Ascending aorta (tissue), 2 donors: ENCODE measurements at places on chromosomes 2 and 18.

GRCh38 chr18:61703508-61703907 is 189.3 kb downstream of the RNF152 start:
- DNase-seq: no peak

- DNase-seq: no peak
Measured at GRCh38 chr2:113225263-113226259, 51.8 kb downstream of the PSD4 start.

- no peak for DNase-seq
Measured at GRCh38 chr2:33272001-33272400, 204.4 kb upstream of the RASGRP3 start.

DNA sequence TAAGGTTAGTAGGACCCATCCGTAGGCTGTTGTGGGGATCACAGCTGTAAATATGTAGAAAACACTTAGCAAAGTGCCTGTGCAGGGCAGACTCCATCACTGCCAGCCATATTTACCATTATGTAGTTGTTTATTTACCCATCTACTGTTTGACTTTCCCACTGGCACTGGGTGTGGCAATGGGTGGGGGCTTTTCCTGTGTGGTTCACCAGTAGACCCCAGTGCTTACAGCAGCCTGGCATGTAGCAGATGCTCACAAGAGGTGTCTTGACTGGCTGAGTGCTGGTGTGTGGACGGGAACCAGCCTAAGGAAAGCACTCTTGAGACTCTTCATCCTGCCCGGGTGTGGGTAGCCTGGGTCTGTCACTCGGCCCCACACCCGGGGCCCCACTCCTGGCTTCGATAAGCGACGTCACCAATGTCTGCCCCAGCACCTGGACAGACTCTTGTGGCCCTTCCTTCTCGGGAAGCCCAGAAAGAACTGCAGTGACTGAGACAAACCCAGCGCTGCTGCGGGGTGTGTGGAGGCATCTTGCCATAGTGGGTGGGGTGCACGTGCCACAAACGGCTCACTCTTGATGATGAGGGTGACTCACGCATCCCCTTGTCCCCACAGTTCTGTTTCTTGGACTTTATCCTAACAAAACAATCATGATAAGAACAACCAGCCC is 78.3 kb downstream of the HDAC4 start:
- no peak for DNase-seq

GRCh38 chr2:207148020-207148419 is 17.7 kb downstream of the KLF7 start:
- no peak for DNase-seq

GRCh38 chr2:126658905-126659561 is 3.1 kb downstream of the GYPC start:
- DNase-seq: peak; percentile 90

DNA sequence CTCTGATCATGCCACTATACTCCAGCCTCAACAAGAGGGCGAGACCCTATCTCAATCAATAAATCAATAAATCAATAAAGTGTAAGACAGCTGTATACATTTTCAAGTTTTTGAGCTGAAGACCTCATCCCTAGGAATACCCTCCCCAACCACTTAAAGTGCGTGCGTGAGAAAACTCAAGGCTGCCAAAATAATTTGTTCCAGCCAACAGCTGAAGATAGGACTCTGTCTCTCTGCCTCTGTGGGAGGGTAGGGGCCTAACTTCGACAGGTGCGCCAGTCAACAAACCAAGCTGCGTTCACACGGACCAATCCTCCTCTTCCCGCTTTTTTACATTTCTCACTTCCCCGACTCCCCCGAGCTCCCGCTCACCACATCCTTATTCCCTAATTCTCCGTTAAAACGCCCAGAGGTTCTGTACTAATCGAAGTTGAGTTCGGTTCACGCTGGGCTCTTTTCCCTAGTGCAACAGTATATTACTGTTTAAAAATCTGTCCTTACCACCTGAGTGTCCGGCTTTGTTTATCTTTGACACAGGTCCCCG is 618 bp downstream of the POLR2D start:
- no peak for DNase-seq

DNA sequence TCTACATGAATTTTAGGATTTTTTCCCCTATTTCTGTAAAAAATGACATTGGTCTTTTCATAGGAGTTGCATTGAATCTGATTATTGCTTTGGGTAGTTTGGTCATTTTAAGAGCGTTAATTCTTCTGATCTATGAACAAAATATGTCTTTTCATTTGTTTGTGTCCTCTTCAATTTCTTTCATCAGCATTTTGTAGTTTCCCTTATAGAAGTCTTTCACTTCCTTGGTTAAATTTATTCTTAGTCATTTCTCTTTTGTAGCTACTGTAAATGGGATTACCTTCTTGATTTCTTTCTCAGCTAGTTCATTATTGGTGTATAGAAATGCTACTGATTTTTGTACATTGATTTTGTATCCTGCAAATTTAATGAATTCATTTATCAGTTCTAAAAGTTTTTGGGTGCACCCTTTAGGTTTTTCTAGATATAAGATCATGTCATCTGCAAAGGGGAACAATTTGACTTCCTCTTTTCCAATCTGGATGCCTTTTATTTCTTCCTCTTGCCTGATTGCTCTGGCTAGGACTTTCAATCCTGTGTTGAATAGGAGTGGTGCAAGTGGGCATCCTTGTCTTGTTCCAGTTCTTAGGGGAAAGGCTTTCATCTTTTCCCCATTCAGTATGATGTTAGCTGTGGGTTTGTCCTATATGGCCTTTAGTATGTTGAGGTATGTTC is 36.6 kb upstream of the AAK1 start:
- no peak for DNase-seq

DNA sequence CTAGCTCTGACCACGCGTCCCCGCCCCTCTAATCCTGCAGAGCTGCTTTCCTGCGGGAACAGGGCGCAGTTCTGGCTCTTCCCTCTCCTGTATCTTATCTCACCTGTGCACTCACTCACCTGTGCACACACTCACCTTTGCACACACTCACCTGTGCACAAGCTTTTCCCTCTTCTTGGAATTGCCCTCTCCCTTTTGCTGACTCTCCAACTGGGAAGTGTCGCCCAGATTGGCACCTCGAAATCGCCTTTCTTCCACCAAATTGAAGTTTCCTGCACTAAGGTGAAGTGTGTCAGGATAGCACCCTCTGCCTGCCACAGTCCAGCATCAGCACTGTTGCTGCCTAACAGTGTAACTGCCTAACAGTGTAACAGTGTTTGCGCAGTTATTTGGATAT is 566 bp upstream of the CMPK2 start:
- DNase-seq: no peak

DNA sequence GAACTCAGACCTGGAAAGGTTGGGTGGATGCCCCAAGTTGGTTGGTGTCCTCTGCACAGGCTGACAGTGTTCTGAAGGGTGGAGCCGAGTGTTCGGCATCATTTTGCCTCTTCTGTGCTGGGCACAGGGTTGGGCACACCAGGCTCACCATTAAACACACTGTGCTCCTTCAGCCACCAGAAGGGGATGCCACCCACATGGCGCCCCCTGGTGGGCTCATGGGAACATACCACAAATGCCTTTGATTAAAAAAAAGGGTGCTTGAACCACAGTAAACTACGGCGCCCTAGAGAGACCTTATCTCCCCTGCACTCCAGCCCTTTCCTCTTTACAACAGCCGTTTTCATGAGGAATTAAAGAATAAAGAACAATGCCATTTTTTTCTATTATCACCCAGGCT is 89.4 kb downstream of the CELF4 start:
- DNase-seq: no peak

DNA sequence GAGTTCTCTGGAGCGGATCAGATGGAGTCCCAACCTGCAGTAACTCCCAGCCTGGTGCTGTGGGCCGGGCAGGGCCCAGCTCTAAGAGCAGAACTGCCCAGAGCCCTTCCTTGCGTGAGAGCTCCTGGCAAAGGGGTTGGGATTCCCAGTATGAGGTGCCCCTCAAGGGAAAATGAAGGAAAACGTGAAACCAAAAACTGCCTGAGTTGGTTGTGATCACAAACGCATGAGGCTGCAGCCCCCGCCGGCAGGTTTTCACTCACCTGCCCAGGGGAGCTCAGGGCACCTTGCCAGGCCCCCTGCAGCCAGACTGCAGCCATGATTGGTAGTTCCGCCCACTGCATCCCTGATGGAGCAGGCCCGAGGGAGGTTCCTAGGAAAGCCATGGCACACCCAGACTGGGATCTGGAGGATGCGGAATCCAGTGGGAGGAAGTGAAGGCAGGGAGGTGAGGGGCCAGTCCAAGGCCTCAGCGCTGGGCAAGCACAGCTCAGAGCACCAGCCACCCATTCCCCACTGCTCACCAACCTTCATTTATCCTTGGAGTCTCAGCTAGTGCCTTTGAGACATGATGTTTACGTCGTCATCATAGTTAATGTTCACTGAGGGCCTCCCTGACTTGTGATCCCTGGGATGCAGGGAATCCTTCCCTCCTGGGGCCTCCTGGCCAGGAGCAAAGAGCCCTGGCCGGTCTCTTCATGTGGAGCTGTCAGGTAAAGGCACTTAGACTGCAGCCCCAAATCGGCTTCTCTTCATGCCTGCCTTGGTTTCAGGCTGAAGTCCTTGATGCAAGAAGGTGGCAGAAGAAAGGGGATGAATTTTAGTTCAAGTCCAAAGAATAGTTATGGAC is 103.2 kb downstream of the INHBB start:
- DNase-seq: no peak

DNA sequence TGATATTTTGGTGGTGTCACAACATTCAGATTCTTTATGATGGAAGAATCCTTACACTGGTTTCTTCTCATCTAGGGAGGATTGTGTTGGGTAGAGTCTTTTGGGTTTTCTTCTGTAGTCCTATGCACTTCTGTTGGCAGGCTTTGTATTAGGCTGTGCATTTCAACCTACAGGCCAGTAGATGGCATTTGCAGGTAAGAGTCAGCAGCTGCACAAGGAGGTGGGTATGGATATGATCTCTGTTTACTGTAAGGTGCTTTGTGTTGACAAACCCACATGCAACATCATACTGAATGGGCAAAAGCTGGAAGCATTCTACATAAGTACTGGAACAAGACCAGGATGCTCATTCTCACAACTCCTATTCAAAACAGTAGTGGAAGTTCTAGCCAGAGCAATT is 656.8 kb downstream of the METTL4 start:
- DNase-seq: no peak

GRCh38 chr2:196592911-196593881 is 46.3 kb upstream of the CCDC150 start:
- DNase-seq: no peak

- DNase-seq: no peak
Measured at GRCh38 chr18:59063300-59063906, 76.3 kb upstream of the SEC11C start.

- no peak for DNase-seq
Measured at GRCh38 chr2:85554980-85555612, 6.2 kb downstream of the GGCX start.

DNA sequence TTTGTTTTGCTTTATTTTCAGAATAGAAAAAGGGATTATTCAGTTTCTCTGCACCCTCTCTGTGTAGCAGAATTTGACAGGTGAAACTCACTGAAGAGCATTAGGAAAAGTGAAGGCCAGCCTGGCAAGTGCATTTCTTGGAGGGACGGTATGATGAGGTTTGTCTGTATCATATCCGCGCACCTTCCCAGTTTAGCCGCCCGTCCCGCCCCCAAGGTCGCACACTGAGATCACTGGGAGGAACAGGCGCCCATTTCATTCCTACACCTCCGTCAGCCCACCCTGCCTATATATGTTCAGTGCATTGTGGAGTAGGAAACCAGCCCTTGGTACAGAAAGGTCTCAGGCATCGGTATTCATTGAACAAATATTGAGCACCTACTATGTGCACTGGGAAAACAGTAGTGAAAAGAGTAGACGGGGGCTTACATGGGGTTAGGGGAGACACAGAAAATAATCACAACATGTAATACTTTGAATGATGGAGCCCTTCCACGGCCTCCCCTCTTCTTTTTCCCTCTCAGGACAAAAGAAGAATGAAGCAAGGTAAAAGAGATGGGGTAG is 678 bp upstream of the FECH start:
- DNase-seq: no peak

DNA sequence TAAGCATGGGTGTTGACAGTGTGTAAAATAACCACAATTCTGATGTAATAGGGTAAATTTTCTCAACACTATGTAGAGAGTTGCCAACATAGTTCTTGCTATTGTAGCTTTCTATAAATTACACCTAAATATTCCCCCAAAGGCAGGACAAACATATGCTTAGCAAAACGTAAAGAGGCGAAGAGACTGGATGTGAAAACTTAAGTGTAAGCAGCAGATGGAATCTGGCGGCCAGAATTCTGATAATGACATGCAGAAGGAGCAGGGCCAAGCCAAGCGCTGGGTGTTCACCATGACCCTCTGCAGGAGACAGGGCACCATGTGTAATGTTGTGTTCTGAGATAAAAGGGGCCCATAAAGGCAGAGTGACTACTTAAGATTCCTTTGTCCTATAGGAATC is 105.2 kb upstream of the ZNF521 start:
- DNase-seq: no peak

DNA sequence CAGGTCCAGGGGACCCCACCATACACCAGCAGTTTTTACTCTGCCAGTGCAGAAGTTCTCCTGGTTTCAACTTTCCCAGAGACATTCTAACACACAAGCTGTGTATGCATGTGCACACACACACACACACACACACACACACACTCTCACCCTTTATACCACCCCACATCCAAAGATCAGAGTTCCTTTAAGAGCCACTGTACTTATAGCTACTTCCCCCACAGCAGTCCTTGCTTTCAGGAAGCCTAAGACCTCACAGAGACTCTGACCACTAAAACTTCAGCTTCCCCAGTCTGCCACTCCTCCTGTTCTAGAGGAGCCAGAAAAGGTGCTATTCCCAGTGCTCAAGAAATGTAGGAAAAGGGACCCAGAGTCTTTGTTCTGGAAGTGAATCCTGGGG is 107.8 kb downstream of the ZNF521 start:
- DNase-seq: no peak

GRCh38 chr2:54370405-54371104 is 85.6 kb upstream of the SPTBN1 start:
- DNase-seq: no peak

- DNase-seq: no peak
Measured at GRCh38 chr2:18066894-18067293, 188.4 kb downstream of the KCNS3 start.
